GM23248 (cell line): ENCODE measurements at places on chromosomes 11 and 22.

- H3K27ac ChIP-seq: no peak overlapping the region
- DNase-seq: peak; percentile 59
- H3K4me3 ChIP-seq: peak overlapping the region; percentile 64
- peaks cover 11% of the 10 kb centered on the region for H3K4me1 ChIP-seq
- peaks cover 34% of the 10 kb centered on the region for H3K27me3 ChIP-seq
Measured at GRCh38 chr11:128687321-128687720, 6.6 kb upstream of the FLI1 start.

- no peaks in the 10 kb centered on the region for H3K36me3 ChIP-seq
- H3K27me3 ChIP-seq: peaks cover 3% of the 10 kb centered on the region; the same call in 1 of the 2 replicates
- no peak overlapping the region for H3K27ac ChIP-seq
Measured at GRCh38 chr11:123745764-123746451, 4.4 kb upstream of the ZNF202 start.

- peak; percentile 19 for DNase-seq
- no peaks in the 10 kb centered on the region for H3K27me3 ChIP-seq
- no peaks in the 10 kb centered on the region for H3K36me3 ChIP-seq
Measured at GRCh38 chr11:110720431-110721275, 8.4 kb upstream of the ARHGAP20 start.

DNA sequence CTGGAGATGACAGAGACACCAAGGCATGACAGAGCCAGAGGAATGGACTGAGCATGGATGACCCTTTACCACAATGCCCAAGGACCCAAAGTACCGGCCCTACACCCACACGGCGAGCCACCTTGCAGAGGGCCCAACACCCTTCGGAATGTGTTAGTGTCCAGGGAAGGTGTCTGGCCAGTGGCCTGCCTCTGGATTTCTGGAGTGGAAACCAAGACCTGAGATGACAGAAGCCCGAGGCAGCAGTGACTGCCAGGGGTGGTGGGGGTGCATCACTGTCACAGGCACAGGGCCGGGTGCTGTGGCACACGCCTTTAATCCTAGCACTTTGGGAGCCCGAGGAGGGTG is 28.7 kb downstream of the PDGFB start:
- no peaks in the 10 kb centered on the region for H3K36me3 ChIP-seq
- no peak for DNase-seq
- peaks cover 3% of the 10 kb centered on the region for H3K4me1 ChIP-seq
- H3K27me3 ChIP-seq: no peaks in the 10 kb centered on the region
- H3K4me3 ChIP-seq: no peak overlapping the region

- DNase-seq: peak; percentile 71
- peaks cover 21% of the 10 kb centered on the region for H3K4me1 ChIP-seq
- H3K36me3 ChIP-seq: no peaks in the 10 kb centered on the region
- H3K27ac ChIP-seq: no peak overlapping the region
Measured at GRCh38 chr11:28529540-28530410, 421.6 kb downstream of the METTL15 start.
